Mesothelial cell of epicardium (in vitro differentiated cells): ENCODE measurements at places on chromosomes 3 and 15.
A peak's percentile ranks its signal among the peaks of the same experiment; 100 is the strongest.

- DNase-seq: no peak
Measured at GRCh38 chr3:153257673-153258351, 95.8 kb downstream of the RAP2B start.

- DNase-seq: peak; percentile 70
Measured at GRCh38 chr15:40102897-40103858, 5.5 kb downstream of the BMF start.

- DNase-seq: no peak
Measured at GRCh38 chr3:22175947-22176346, 424.9 kb upstream of the ZNF385D start.

- peak; percentile 51 for DNase-seq
Measured at GRCh38 chr3:143121241-143122088, 1.9 kb downstream of the CHST2 start.

DNA sequence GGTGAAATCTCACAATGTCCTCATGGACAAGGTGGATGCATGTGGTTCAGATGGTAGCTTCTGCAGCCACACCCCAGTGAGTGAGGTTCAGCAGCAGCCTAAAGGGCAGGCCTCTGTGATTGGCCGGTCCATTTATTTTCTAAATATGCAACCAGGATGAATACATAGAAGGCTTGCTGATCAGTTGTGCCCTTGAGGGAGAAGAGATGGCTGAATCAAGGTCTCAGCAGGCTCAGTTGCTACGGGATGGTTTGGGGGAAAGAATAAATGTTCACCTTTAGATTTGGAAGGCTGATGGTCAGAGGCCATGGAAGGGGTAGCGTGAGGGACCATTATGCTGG is 53.7 kb upstream of the FGD5 start:
- DNase-seq: no peak

DNA sequence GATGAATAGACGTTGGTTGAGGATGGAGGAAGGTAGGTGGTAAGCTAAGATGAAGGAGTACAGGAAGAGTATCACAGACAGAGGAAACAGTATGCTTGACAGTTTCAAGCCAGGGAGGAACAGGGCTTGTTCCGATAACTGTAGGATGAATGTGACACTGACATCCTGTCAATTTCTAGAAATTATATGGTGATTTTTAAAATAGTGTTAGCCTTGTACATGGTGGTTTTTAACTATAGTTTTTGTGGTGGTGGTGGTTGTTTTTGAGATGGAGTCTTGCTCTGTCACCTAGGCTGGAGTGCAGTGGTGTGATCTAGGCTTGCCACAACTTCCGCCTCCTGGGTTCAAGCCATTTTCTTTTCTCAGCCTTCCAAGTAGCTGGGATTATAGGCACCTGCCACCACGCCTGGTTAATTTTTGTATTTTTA is 92.8 kb downstream of the FNDC3B start:
- DNase-seq: no peak

- DNase-seq: no peak
Measured at GRCh38 chr15:69729167-69729748, 276.6 kb downstream of the RPLP1 start.

- DNase-seq: no peak
Measured at GRCh38 chr3:195884691-195885035, 23.7 kb downstream of the TNK2 start.

DNA sequence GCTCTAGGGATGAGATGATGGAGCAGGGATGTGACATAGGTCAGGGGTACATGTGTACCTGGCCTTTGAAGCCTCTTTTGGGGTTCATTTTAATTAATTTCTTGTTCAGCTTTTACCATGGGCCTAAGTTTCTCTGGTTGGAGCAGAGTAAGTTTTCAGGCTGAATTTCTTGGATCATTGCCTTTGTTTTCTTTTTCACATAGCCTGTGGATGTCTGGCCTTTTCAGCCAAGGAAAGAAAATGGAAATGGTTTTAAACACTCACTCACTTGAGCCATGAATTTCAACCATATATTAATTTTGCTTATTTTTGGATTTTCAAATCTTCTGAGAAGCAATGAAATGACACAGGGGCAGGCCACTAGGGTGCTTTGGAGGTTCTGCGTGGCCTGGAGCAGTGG is 30.2 kb downstream of the CACNA1D start:
- no peak for DNase-seq

GRCh38 chr15:56794165-56794552 is 60.9 kb upstream of the ZNF280D start:
- no peak for DNase-seq

GRCh38 chr3:73148682-73149081 is 87.2 kb downstream of the EBLN2 start:
- DNase-seq: no peak

DNA sequence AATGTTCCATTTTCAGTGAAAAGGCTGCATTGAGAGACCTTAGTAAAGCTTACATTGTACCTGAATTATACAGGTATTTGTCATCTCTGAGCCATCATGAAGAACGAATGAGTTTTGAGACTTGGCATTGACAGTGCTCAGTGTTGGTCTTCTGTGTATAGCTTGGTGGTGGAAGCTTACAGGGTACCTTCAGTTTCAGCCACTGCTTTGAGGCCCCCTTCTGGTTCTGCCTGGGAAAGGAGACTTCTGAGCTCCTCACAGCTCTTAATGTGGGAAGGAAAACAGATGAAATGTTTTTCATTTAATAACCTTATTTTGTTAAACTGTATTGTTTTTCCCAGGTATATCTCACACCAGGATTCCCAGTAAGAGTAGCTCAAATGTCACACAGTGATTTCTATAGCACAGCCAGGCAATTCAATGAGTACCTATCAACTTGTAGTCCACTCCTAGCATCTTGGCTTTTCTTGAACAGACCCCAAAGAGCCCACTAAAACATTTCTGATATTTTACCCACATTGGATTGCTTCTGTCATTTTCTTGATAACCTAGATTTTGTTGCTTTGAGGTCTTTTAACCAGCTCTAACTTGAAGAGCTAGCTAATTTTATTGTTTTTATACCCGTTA is 5.6 kb downstream of the SERPINI1 start:
- no peak for DNase-seq

GRCh38 chr15:47504624-47505256 is 212.6 kb upstream of the SEMA6D start:
- no peak for DNase-seq

DNA sequence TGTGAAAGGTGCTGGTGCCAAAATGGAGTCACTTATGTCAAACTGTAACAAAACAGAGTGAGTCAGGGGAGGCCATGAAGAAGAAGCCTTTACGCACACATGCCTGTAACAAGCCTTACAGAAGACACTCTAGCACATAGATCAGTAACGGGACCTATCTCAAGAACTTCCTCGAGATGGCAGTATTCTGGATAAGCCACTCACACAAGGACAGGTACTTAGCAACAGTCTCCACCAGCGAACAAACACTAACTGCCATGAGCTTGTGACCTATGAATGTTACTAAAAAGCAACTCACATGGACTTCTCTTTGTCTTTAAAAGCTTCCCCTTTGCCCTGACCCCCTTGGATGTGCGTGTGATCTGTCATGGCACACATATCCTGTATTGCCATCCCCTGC is 235.1 kb downstream of the CD47 start:
- no peak for DNase-seq

- DNase-seq: no peak
Measured at GRCh38 chr3:31230425-31231223, 302.1 kb upstream of the STT3B start.

DNA sequence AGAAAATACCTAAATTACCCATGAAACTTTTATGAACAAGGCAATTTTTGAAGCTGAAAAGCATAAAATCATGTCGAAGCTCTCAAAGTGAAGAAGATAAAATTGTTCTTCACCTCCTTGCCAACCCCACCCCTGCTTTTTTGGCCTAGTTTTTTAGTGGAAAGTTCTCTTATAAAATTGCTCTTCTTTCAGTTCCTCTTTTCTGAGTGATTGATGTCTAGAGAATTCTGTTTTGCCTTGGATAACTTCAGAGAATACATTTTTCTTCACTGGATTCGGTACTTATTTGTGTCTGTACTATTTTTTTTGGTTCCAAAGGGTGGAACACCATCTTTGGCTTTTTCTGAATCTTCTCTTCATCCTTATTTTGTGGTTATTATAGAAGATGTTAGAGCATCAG is 25.0 kb upstream of the PYDC2 start:
- DNase-seq: no peak

DNA sequence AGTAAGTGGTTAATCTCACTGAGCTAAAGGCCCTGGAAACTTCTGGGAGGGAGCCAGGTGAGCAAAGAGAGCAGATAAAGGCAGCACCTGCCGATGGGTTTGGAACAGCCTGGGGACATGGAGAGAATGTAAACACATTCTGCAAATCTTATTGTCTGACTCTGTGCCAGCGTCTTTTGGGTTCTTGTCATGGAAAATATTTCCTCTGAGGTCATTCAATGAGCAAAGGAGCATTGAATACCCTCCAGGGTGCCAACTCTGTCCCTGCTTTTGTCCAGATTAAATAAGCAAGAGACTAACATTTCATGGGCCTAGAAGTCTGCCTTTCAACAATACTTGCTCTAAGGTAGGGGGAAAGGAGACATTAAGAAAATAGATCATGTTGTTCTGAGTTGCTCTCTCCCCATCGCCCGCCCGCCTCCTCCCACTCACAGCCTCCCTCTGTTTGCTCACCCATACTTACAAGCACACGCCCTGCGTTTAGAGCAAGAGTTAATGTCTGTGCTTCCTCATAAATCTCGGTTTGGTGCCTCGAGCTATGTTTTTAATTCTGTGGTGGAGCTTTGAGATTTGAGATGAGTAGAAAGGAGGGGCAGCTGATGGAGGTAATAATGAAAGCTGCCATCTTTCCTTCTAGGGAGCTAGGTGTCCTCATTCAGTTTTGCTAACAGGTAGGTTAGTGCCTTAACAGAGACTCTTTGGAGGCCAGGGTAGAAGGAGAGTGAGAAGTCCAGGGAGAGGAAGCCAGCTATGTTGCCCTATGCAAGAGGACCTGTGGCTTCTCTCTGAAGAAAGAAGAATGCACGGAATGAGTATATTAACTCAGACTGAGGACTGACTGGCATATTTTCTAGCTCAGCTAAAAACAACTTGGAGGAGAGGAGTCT is 132.9 kb downstream of the TPRG1 start:
- peak; percentile 27 for DNase-seq
